ENCODE measurements at places on chromosomes 3 and 15.

- DNase-seq = no peak
These were observed 363 bp downstream of the EMC3 start for GRCh38 chr3:9986230-9986725.

DNA sequence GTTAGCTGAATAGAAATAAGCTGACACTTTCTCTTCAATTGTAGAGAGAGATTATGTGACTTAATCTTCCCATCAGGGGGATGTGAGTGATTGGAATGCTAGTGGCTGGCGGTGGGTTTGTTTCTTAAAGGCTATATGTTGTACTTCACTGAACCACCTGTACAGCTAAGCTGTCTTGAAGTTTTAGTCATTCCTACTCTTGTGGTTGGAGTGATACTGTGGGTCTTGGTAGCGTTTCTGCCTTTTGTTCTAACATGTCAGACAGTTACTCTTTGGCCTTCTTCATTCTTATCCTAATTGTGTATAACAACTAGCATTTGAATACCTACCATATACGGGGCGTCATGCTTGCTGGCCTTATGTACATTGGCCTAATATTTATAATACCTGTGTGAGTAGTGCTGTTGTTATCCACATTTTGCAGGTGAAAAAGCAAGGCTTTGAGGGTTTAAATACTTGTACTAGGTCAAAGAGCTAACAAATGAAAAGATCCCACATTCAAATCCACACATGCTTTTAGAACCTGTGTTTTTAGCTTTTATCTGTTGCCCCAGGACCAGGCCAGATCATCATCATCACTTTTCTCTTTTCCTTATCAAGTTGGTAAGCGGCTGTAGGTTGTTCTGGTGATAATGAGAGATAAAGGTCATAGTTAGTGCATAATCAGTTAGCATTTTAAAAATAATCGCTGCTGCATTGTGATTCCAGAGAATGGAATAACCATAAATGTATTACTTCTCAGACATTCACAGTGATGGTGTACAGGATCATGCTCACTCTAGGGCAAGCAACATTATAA is 50.2 kb downstream of the AKAP13 start:
- no peak for DNase-seq

DNA sequence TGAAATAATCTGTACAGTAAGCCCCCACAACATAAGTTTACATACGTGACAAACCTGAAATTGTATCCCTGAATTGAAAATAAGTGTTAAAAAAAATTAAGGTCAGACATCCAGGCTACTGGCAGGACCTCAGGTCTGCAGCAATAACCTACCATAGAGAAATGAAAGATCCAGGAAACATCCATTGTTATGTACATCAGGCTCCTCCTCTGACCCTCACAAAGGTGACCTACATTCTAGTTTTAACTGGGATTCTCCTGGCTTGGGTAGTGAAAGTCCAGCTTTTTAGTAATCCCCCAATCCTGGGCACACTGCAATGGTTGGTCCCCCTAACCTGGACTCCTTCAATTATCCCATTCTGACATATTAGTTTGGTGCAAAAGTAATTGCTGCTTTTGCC is 749.6 kb upstream of the LMCD1 start:
- no peak for DNase-seq

DNA sequence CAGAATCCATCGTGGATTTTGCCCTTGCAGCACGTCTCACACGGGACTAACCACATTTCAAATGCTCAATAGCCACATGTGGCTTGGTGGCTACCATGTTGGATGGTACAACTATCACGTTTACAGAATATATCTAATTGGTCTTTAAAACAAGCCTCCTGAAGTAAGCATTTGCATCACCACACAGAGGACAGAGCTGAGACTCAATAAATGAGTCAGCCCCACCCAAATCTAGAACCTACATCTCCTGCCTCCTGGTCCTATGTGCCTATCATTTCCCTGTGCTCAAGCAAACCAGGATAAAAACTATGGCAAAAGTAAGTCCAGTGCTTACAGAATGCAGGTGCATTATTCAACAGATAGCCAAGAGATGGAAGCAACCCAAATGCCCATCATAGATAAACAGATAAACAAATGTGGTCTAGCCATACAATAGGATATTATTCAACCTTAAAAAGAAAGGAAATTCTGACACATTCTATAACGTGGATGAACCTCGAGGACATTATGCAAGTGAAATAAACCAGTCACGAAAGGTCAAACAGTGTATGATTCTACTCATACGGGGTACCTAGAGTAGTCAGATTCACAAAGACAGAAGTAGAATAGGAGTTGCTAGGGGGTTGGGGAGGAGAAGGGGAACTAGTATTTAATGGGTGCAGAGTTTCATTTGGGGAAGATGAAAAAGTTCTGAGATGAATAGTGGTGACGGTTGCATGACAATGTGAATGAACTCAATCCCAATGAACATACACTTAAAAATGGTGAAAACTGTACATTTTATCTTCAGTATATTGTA is 43.9 kb downstream of the SRGAP3 start:
- DNase-seq = no peak

DNA sequence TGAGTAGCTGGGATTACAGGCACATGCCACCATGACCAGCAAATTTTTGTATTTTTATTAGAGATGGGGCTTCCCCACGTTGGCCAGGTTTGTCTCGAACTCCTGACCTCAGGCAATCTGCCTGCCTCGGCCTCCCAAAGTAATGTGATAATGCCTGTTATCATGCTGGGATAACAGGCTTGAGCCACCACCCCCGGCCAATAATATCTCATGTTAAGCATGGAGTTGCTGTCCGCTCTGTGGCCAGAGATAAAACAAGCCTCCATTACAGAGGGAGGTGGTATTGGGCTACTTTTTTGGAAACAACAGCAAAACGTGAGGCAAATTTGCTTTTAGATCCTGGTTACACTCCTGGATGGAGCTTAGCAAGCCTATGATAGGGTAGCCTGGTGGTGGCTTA is 32.9 kb upstream of the ALG1L2 start:
- no peak for DNase-seq

- DNase-seq = peak; percentile 76
These were observed 65.8 kb upstream of the ZBTB38 start for GRCh38 chr3:141302364-141303141.

Measured in islet precursor cell (in vitro differentiated cells).